Skin of body (tissue), 3 donors: ENCODE measurements at places on chromosomes 11 and 22.

GRCh38 chr11:3835751-3836150 lies 5.0 kb downstream of the RHOG start:
- no peak for DNase-seq

DNA sequence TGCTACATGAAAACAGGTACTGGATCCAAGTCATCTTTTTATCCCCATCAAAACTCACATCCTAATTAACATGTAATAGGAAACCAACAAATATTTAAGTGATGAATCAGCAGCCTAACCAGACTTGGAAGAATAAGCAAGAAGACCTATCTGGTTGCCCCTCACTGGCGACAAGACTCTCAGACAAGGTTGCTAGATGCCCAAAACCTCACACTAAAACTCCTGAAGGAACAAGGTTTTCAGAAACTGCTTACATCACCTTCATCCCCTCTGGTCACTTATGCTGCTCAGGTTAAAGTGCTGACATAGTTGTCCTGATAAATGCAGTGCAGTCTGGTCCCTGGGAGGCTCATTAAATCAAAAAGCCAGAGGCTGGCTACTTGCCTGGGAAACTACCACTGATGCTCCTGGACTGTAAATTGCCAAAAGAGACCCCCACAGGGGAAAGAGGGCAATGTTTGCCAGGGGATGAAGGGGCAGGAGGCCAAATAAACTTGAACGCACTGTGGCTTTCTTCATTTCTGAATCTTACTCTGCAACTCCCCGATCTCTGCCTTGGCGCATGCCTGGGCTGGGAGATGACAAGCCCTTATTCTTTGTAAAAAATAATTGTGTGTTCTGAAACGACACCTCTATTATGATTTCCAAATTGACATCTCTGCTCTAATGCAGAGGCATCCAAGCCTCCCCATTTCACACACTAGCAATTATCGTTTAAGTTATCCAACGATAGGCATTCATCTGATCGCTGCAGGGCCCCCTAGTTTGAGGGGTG lies 72.7 kb downstream of the AMBRA1 start:
- DNase-seq, result no peak

GRCh38 chr11:78078218-78079167 lies 1.2 kb downstream of the NDUFC2 start:
- no peak for DNase-seq

GRCh38 chr11:75582506-75582894 lies 20.4 kb downstream of the SERPINH1 start:
- DNase-seq, result no peak

DNA sequence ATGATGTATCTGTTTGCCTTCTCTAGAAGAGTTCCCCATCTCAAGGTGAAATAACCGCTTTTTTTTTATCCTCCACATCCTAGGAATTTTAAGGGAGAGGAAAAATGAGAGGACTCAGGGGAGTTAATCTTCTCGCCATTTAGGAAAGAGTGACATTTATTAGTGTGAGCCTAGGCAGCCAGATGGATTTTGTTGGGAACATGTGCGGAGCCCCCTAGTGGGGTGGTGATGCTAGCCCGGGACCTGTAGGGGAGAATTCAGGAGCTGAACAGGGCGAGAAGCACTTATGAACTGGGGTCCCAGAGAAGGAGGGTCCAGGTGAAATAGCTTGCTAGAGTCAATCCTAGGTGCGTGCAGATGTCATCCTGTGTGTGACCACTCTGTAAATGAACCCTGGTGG lies 10.7 kb downstream of the IL17RA start:
- no peak for DNase-seq
